ENCODE measurements at places on chromosomes 2 and 18.

DNA sequence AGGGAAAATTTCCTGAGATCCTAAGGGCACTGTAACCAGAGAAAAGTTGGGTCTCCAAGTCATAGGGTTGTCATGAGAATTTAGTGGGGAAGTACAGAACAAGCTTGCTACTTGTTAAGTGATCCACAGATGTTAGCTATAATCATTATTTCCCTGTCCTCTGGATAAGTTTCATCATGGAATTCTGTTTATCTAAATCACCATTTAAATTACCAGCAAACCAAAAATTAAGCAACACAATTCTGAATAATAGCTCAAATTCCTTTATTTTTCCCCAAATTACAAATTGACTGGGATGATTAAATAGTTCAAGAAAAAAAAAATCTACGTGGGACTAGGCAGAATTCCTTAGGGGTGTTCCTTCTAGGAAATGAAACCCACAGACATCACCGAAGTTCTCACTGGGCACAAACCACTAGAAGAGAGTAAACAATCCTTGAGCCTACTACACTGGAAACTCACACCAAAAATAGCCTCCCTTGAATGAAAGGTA is 159.5 kb downstream of the COL6A3 start:
- DNase-seq: no peak

DNA sequence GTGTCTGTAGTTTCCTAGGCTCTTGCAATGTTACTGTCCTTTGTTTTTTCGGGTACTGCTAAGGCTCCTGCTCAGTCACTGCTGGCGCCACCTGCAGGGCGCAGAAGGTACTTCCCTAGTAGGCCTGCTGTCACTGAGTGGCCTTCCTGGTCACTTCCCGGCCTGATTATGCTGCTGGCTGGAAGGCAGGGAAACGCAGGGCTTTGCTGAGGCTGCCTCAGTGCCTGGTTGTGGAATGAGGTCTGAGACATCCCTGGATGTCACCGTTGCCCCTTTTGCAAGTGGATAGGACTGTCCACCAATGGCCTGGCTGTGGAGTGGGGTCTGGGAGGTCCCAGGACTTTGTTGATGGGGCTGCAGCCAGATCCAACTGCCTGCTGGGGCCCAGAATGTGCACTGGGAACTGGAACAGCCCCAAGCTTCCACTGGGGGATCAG is 13.1 kb downstream of the DAW1 start:
- DNase-seq: no peak

GRCh38 chr2:50221106-50221505 is 810.8 kb downstream of the NRXN1 start:
- DNase-seq: no peak

DNA sequence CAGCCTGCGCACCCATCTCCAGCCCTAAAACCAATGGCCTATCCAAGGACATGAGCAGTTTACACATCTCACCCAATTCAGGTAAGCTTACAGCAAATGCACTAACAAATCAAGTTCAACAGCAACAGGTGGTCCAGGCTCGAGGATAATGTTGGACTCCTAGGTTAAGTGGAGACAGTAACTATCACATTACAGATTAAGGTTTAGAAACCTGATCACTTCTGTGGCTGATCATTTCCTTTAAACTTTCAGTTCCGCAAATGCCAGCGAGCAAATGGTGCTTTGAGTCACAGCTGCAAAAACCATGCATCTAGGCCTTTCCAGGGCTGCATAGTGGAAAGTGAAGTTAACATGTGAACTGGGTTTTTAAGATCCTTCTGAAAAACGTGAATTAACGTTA is 259.4 kb downstream of the GBX2 start:
- DNase-seq: no peak

DNA sequence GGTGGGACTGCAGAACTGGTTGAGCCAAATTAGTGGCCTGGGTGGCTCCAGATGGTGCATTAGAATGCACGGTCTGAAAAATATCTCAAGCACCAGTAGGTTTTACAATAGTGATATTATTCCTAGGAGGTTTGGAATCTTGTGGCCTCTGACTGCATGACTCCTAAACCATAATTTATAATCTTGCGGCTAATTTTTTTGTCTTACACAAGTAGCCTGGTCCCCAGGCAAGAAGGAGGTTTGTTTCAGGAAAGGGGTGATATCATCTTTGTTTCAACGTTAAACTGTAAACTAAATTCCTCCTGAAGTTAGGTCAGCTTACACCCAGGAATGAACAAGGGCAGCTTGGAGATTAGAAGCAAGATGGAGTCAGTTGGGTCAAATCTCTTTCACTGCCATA is 98.9 kb upstream of the ARL4C start:
- DNase-seq: no peak

GRCh38 chr2:176709149-176709951 is 440.1 kb downstream of the MTX2 start:
- no peak for DNase-seq
